ENCODE measurements at places on chromosomes 4 and X. TPM values are rescaled to one million over a fixed set of nuclear protein-coding genes. Genes with fewer than 3 reads are reported as not detected.

VGLL1 gene
- 0.36 TPM for total RNA-seq

TAF1 gene
- total RNA-seq = 16.7 TPM

NPY5R gene
- total RNA-seq = not detected

TCEAL9 gene
- total RNA-seq = 17.4 TPM

GNRHR gene
- 0.56 TPM for total RNA-seq

- ATAC-seq = no peak
Observed at GRCh38 chr4:184205243-184205642, 12.4 kb downstream of the ENPP6 start.

- ATAC-seq = no peak
Observed at GRCh38 chr4:83009529-83009928, 1.1 kb downstream of the LIN54 start.

GRCh38 chr4:2482192-2482591, 13.3 kb downstream of the RNF4 start:
- ATAC-seq = no peak

DNA sequence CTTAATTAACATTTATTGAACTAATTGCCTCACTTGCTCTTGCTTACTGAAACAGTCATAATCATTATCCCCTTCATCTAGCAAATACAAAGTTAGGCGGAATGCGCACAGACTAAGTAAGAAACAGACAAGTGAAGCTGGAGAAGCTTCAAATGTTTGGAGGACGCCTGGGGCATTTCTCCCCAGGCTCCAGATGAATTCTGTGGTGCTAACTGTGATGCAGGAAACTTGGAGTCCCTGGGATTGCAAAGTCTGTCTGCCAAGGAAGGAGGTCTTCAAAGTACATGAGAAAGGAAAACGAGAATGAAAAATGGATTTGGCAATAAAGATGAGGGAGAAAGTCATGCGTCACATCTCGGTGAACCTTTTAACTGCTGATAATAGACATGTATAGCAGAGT, 23.6 kb upstream of the MFAP3L start:
- ATAC-seq = no peak

- no peak for ATAC-seq
Observed at GRCh38 chr4:12041828-12042227, 613.1 kb upstream of the HS3ST1 start.

DNA sequence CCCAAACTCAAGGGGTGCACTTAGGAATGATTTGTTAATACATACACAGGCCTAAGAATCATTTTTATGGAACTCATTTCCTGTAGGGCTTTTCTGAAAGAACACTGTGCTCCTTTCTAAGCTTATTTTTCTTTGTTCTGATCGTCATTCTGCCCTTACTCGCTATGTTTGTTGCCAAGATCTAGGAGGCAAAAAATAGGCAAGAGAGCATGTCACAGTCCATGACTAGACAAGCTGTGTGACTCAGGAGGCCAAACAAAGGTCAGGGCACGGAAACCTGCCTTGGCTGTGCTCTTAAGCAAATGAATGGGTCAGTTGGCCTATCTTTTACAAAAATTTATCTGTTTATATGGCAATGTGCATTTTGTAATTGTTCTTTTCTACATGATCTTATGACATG, 42.5 kb upstream of the C1GALT1C1 start:
- peak; percentile 91 for ATAC-seq
